ENCODE measurements at places on chromosomes 2 and 18. TPM values are rescaled to one million over a fixed set of nuclear protein-coding genes. Genes with fewer than 3 reads are reported as not detected.

Gene C2orf15
- 0.45 TPM for total RNA-seq

Gene CPO
- not detected for total RNA-seq

Gene CD207
- total RNA-seq: not detected

Gene HJURP
- total RNA-seq: 87.6 TPM

Gene FAP
- total RNA-seq: 0.08 TPM

Gene CD302
- 2.8 TPM for total RNA-seq

Gene KCNK3
- total RNA-seq: 1.4 TPM

Gene IL36G
- total RNA-seq: not detected

Gene CEBPZ
- 79.7 TPM for total RNA-seq
